NB4 (cell line): ENCODE measurements at places on chromosomes 7 and 10.
A peak's percentile ranks its signal among the peaks of the same experiment; 100 is the strongest.

GRCh38 chr7:44067064-44067951 is 1.9 kb upstream of the PGAM2 start:
- peak; percentile 33 for DNase-seq

- no peak for DNase-seq
These were observed 16.1 kb downstream of the COL17A1 start for GRCh38 chr10:104069613-104070012.

DNA sequence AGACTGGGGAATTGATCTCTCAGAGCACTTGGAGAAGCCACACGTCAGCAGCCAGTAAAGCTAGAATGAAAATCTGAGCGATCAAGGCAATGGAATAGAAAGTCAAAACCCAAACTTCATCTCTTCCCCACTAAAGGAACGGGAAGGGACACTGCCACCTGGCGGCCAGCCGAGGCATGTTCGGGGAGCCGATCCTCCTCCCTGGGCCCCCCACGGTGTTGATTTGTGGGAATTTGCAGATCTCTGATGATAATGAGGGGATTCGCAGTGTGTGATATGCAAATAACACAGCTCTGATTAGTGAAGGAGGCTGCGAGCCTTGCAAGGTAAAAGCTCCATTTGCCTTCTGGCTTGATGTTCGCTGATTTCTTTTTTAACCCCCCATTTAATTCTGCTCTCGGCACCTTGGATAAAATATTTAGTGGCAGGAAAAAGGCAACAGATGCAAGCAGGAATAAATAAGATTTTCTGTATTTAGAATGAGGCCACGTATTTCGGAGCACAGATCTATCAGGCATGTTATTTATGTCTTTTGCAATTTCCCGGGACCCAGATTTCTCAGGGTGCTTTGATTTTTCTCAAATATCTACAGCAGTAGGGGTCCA is 258.6 kb downstream of the PAXIP1 start:
- peak; percentile 50 for DNase-seq

DNA sequence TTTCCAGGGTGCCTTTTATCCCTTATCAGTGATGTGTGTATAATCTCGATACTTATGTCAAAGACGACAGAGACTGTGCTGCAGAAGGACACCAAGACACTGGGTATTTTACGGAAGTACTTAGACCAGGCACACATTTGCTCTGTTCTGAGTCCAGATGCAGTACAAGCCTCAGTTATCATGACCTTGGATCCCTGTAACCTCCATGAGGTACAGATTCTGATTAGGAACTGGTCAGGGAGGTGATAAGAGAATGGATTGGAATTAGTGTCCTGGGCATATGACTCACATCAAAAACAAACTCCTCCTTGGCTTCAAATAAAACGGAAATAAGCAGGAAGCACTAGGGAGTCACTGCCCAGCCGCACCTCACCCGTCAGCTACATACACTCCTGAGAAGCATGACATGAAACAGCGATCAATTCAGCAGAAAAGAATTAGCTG is 146.5 kb downstream of the SFMBT2 start:
- DNase-seq: no peak

DNA sequence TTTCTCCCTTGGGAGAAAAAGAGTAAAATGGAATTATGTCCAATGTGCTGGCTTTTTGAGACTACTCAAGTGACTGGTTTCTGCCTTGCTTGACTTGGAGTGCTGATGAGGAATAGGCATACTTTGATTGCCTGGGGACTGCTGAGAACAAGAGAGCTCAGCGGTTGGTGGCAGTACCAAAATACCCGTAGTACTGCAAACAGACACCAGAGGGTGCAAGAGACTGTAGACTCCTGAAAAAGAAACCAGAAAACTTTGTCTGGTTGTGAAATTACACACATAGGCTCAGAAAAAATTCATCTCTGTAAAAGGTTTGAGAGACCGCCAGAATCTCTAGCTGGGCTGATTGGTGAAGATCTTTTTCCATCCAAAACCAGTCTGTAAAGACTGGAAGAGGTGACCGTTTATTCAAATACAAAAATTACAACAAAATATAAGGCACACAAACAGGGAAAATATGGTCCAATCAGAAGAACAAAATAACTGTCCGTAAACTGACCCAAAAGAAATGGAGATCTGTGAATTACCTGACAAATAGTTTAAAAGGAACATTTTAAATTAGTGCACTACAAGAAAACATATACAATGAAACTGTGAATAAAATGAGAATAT is 18.5 kb downstream of the BICC1 start:
- DNase-seq: peak; percentile 68

DNA sequence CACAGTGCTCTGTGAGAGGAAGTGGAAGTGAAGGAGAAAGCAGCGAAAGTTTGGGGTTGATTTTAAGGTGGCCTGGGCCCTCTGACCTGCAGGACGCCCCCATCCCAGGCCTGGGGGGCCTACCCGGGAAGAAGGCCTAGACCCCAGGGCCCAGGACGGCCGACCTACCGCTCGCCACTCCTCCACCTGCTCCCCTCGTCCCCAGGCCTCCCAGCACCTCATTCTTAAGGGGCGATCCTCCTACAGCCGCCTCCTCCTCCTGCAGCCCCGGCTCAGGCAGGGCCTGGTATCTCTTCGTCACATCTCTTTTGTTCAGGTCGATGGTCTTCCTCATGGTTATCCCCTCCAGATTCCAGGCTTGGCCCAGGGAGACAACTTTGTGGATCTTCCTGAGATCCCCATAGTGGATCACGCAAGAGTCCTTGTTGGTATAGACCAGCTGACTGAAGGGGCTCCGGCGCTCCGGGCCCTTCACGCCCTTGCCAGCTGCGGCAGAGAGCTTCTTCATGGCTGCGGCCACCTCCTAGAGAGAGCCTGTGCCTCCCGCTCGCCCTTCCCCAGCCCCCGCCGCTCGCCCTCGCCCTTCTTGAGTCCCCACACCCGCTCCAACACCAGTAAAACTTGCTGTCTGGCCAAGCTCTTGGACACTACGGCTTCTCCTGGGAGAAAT is 117.5 kb downstream of the OR13A1 start:
- DNase-seq: no peak

DNA sequence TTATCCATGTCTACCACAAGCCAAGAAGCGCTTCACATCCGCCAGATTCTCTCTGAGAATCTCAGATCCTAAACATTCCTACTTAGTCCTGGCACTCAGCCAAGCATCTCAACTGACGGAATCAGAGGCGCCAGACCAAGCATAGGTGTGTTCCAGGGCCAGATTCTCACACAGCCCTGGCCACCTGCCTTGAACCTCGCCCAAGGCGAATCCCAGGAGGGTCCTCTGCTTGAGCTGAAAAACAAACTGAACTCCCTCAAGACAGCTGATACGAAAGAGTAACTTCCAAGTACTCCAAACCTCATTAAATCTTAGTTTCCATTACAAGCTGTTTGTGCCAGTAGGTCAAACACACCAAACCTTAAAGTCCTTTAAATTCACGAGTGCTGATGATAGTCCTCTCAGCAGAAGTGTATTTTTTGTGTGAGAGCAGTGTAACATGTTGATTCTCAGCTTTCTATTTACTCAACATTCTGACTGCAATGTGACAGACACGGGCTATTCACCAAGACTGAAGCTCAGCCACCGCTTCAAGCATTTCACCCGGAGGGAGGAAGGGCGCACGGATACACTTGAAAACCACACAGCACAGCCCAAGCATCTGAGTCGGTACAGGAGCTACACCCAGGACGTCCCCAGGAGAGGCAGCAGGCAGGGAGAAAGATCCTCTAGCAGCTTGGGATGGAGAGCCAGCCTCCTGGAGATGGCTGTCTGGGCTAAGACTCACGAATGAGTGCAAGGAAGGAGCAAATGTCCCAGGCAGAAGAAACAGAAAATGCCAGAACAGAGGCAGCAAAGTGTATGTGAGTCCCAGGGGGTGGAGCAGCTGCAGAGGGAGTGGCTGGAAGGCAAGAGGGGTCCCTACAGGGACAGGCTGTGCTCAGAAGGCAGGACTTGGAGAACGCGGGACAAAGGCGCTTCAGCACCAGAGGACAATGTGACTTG is 6.0 kb downstream of the PARD3 start:
- no peak for DNase-seq

DNA sequence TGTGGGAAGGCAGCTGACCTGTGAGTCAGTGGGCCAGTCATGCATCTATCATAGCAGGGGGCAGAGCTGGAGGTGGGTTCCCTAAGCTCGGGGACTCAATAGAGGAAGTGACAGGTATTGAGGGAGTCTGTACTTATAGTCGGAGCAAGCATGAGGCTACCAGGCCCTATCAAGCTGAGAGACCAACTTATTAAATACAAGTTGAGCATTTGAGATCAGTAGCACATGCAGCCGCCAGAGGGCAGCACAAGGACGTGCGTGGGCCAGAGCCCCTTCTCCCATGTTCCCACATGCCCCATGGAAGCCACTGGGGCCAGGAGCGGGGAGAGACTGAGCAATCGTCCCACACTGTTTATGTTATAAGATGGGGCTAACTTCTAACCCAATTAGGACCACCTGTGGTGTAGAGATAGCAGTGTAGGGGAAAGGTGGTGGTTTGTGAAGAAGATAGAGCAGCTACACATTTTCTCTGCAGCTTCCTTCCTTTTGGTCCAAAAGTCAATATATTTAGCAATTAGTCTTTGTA is 13.0 kb upstream of the STK31 start:
- peak; percentile 83 for DNase-seq

- no peak for DNase-seq
These were observed 264.9 kb upstream of the FERD3L start for GRCh38 chr7:19410106-19410505.

GRCh38 chr7:99557940-99558305 is 519 bp upstream of the ZNF655 start:
- no peak for DNase-seq

DNA sequence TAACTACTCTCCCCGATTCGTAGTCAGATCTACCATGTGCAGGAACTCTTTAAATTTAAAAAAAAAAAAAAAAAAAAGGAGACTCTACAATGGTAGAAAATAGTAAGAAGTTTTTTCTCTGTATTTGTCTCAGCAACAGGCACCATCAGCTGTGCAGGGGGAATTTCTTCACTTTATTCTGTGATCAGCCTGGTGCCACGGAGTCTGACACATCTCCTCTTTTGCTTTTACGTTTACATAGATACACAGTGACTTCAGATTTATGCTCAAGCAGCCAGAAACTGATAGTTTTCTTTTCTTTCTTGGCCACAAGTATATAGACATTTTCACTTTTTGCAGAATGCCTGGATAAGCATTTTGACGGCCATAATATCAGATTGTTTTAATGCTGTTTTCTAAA is 190.6 kb upstream of the AKR1E2 start:
- DNase-seq: no peak

- no peak for DNase-seq
These were observed 216.9 kb downstream of the GLI3 start for GRCh38 chr7:42020061-42020460.

- DNase-seq: no peak
These were observed 247.8 kb upstream of the IGFBP3 start for GRCh38 chr7:46168671-46169383.

DNA sequence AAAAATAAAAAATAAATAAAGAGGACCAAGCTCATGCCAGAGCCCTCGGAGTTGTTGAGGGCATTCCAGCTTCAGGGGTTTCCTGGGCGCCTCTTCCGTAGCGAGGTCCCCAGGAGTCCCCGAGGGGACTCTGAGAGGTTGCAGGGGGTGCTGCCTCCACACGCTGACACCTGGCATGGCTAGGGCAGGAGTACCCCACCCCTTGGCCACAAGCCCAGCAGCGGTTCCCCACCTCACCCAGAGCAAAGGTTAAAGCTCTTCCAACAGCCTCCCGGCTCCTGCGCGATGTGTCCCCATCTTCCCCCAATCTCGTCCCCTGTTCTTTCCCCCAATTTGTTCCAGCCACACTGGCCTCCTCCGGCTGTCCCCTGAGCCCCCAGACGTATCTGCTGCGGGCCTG is 4.5 kb downstream of the AMZ1 start:
- DNase-seq: no peak

DNA sequence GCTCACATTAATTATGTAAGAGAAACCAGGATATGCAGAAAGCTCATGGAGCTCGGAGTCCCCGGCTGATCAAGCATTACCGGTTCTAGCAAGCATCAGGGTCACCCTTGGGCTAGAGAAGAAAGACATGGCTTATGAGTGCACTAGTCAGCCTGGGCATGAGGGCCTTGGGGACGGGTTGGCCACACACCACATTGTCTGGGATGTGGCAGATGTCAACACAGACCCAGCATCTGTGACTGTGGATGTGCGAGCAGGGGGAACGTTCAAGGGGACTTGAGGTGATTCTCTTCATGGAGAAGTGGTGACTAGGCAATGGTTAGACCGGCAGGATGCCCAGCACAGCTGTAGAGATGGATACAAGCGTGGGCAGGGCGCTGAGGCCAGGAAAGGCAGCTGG is 13.7 kb downstream of the ZMIZ2 start:
- no peak for DNase-seq

DNA sequence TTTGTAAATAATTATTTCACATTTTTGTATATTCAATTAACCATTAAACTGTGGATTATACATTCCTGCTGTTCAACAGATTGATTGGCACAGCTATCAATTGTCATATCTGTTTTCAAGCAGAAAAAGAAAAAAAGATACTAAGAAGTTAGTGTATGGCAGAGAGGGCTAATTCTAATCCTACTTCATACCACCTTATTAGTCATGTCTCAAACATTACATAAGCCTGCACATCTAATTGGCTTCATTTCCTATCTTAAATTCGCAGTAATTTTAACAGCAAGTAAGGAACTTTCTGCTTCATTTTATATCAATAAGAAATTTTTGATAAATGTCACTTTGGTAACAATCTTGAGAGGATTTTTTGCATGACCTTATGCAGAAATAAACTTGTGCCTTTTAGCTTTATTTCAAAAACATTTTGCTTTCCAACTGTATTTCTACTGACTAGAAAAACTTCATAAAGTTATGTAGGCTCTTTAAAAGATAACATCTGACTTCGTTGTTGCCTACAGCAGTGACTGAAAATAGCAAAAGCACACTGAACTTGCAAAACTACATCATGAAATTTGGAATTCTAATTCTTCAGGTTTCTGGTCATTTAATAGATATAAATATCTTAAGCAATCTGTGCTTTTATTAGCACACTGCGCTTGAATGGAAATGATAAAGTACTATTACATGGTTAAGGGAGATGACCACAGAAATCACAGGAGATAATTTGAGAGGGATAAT is 111.5 kb downstream of the SEMA3C start:
- DNase-seq: no peak

DNA sequence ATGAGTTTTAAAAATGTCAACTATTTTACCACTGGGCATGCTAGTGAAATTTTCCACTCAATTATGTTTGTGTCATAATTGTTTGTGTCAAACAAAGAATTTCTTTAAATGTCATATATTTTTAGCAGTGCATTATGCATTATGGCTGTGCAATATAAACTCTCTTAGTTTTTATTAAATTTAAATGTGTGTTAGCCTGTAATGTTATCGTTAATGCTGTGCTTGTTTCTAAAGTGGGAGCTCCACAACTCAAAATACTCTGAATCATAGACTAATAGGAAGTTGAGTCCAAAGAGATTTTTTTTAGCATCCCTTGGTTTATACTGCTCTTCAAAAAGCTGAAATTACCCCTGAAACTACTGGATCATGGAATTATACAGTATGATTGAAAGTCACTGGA is 26.8 kb downstream of the GNAI1 start:
- DNase-seq: no peak

DNA sequence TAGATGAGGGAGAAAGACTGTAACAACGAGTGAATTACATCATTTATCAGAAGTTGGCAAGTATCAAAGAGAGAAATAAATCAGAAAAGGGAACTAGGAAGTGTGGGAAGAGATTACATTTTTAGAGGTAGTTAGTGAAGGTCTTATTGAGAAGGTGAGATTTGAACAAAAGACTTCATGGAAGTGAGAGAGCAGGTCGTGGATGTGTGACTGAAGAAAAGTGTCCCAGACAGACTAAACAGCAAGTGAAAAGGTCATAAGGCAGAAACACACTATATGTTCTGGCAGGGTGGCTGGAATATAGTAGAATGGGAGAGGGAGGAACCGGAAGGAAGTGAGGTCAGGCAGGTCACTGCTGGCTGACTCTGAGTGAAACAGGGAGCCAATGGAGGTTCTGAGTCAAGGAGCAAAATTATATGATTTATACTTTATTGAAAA is 35.7 kb upstream of the RHOBTB1 start:
- no peak for DNase-seq
